ENCODE measurements at places on chromosomes 3 and 15. TPM values are rescaled to one million over a fixed set of nuclear protein-coding genes. Genes with fewer than 3 reads are reported as not detected.

The DVL3 gene
- 44.2 TPM for total RNA-seq

The KLHDC8B gene
- total RNA-seq = 0.80 TPM

DNA sequence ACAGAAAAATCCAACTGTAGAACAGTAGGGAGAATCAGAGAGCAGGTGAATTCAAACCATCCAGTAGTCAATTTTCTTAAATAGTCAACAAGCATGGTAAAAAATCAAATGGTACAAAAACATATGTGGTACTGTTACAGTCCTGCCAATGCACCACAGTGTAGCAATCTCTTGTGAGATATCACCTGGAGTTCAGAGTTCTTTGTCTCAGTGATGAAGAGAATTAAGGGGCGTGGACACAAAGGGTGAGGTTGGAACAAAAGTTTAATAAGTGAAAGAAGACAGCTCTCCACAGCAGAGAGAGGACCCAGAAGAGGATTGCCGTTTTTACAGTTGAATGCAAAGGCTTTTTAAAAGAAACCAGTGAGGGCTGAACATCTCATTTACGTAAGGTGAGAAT is 113.2 kb downstream of the NEO1 start:
- DNase-seq = no peak

GRCh38 chr15:50355619-50355905 is 564 bp upstream of the GABPB1 start:
- no peak for DNase-seq

The TTC21A gene
- total RNA-seq = 8.3 TPM

- DNase-seq = no peak
Observed at GRCh38 chr3:143348486-143349327, 229.1 kb downstream of the CHST2 start.
